HS-5 (cell line): ENCODE measurements at places on chromosomes 2 and 18.
A peak's percentile ranks its signal among the peaks of the same experiment; 100 is the strongest.

- DNase-seq, result no peak
These were observed 121.5 kb upstream of the LTBP1 start for GRCh38 chr2:32825291-32825712.

GRCh38 chr18:63551769-63552168, 9.6 kb downstream of the SERPINB12 start:
- no peak for DNase-seq

DNA sequence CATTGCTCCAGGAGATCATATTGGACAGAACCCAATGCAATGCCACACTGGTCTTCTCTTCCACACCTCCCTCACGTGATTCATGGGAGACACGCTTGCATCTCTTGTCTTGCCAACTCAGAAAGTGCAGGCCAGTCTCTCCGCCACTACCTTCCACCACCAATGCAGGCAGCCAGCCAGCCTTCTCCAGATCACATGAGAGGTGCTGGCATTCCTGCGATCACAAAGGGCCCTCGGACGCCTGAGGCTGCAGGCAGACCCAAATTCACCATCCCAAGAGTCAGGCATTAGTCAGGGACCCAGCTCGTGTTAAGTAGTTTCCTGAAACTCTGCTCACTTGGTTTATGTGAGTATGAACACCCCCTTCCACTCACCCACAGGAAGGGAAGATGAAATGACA, 437.0 kb upstream of the ETAA1 start:
- DNase-seq, result no peak

- peak; percentile 60 for DNase-seq
These were observed 12.0 kb upstream of the DDX1 start for GRCh38 chr2:15579641-15580040.
